Activated CD4-positive, CD25-positive, alpha-beta regulatory T cell treated with anti-CD3 and anti-CD28 coated beads, Interleukin-2, amount 50 U/mL, for 24 hours (primary cell): ENCODE measurements at places on chromosomes 13 and 19.

DNA sequence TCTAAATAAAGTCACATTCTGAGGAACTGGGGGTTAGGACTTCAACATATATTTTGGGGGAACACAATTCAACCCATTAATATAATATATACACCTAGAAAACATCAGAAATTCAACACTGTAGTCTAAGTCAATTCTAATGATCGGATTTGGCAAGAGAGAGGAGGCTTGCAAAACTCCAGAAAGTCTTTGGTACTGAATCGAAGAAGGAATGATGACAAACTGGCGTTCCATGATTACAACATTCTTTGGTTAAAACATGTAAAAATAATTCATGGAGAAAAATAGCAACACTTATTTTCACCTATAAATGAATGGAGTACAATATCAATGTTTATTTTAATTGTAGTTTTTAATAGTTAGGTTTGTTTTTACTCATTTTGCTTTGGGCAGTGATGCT is 62.4 kb downstream of the MBNL2 start:
- ATAC-seq = no peak

DNA sequence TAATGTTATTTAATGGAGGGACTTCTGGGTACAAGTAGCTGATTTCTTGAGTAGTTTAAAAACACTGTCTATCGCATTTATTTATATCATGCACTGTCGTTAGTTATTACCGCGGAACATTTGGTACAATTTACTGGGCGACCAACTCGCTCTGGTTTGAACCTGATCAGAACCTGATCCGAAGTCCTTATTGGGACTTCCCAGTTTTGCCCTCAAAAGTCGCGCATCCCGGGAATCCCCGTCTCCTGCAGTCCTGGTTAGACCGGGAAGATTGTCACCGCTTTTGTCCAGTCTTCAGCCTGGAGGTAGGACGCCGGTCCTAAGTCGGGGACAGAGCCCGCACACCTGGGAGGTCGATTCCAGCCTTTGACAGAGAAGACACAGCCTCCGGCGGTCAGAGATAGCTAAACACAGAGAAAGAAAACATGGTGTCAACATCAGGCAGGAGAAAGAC is 694 bp downstream of the CLN5 start:
- no peak for ATAC-seq

- ATAC-seq = no peak
Observed at GRCh38 chr19:19533841-19534240, 4.2 kb upstream of the CILP2 start.

GRCh38 chr13:50404769-50405168 is 389.5 kb downstream of the KCNRG start:
- no peak for ATAC-seq

DNA sequence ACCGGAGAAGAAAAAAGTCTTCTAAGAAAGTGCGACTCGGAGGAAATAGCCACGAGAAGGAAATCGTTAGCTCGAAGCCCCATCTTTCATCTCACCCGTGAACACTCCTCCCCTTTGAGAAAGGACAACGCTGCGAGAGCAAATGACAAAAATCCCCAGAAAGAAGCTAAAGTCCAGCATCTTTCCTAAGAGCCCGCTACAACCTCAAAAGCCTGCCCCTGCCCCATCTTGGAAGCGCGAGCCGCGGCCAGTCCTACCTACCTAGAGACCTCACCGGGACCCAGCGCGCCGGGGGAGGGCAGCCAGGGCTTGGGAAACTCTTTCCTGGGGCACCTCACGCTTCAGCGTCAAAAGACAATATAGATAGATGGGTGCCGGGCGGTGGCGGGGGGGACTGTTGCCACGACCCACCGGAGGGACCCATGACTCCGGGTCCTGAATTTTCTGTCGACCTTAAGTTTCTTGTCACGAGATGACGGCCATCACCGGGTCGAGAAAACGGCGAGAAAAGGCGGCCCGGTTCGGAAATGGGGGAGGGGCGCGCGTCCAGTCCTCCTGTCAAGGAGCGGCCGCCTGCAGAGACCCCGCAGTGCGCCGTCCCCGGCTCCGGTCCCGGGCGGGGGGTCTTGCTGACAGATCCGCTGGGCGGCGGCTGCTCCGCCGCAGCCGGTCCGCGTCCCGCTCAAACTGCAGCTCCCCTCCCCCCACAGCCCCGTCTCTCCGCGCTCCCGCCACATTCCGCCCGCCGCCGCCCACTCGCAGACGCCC is 65.9 kb downstream of the KCNRG start:
- ATAC-seq = no peak

DNA sequence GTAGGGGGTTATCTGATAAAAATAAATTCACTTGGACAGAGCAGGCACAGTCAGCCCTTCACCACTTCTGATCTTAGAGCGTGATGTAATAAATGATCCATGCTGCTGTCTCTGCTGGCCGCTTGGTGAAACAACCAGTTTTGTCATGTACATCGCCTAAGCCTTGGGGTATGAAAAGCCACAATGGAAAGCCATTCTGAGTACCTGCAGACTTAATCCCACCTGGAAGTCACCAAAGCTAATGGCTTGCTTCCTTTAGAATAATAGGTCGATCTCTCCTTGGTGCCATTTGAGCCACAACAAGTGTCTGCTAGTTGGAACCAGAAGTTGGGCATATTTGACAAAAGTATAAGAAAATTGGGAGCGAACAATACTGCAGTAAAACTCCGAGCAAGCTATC is 1649.7 kb upstream of the SPRY2 start:
- ATAC-seq = no peak

DNA sequence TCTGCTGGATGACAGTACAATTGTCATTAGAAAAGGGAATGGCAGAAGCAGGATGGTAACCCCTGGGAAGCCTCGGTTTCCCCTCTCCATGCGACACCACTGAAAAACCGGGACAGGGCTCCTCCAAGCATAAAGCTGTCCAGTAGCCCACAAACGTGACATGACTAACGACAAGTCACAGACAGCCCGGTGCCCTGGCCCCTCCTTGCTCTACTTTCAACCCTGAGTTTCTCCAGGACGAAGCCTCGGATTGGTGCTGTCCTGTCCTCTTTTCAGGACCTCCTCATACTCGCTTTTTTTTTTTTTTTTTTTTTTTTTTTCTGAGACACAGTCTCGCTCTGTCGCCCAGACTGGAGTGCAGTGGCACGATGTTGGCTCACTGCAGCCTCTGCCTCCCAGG is 16.3 kb downstream of the DPP9 start:
- no peak for ATAC-seq

DNA sequence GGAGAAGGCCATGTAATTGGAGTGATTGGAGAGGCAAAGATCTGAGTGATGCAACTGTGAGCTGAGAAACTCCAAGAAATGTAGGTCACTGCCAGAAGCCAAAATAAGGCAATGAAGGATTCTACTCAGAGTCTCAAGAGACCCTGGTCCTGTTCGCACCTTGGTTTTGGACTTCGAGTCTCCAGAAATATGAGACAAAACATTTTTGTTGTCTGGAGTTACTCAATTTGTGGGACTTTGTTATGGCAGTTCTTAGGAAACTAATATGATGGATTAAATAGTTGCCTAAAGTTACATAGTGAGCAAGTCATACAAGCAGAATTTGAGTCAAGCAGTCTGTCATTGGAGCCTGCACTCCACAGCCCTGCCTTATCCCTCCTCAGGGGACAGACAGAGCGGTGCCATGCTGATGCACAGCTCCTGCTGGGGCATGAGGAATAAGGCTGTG is 104.2 kb downstream of the ITGBL1 start:
- no peak for ATAC-seq

DNA sequence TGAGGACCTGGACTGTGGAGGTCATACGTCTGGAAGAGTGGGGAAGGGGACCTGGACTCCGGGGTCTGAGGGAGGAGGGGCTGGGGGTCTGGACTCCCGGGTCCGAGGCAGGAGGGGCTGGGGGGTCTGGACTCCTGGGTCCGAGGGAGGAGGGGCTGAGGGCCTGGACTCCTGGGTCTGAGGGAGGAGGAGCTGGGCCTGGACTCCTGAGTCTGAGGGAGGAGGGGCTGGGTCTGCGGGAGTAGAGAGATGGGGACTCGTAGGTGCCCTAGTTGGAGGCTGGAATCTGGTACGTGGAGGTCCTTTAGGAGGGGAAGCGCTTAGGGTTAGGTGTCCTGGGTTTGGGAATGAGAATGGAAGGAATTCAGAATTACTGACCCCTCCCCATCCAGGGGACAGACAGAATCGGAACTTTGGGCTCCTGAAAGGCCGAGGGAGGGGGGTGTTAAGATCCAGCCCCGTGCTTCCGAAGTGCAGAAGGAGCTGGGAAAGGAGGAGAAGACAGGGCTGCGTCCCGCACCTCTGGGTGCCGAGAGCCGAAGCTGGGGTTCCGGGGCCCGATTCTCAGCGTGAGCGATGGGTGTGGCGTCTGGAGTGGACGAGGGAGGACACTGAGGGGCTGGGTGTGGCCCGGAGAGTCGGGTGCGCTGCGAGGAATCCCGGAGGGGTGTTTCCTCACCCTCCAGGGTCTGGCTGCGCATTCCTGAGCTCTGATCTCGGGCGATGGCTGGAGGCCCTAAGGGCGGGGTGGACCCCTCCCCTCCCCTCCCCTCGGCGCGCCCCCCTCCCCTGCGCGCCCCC is 608 bp downstream of the MYADM start:
- no peak for ATAC-seq

DNA sequence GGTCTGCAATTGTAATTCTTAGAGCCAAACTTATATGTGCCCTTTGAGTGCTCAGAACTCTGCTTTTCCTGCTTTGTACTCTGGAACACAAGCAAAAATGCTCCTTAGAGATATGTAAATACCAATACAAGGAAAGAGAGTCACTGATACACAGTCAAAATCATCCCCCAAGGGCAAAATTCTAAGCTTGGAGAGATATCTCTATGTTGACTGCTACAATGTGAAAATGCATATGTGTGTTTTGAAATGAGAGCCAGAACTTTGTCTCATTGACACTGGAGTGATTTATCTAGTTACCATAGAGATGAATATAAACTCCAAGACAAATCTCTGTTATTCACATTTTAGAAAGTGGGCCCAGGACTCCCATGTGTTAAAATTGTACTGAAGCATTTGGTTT is 494.8 kb upstream of the SLITRK1 start:
- no peak for ATAC-seq

DNA sequence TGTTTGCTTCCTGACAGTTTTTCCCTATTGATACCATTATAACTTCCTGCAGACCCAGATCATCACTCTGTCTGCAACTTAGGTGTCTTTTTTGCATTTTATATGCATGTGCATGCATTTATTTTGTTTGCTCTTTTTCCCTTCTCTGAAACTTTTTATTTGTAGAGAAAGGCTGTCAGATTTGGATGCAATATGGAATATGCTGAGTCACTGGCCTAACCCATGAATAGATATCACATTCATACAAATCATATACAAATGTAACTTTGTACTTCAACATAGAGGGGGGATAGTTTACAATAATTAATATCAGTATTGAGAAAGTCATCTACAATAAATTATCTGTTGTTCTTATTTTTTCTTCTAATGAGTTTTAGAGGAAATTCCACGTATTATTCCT is 1465.0 kb downstream of the EFNB2 start:
- ATAC-seq = no peak

DNA sequence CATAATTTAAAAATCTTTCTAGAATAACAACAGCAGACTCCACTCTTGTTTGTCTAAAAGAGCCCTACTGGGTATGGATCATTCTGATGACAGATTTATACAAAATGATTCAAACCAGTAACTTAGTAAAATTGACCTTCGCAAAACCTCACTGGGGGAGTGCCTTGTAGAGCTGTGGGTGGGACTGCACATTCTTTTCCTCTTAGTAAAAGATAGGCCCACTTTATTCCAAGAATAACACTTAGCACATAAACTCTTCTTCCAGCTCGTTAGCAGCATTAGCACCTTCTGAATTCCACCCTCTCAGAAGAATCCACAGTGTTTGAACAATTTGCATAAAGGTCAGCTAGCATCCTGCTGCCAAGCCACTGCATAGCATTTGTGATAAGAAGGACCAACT is 106.8 kb downstream of the STOML3 start:
- ATAC-seq = no peak

DNA sequence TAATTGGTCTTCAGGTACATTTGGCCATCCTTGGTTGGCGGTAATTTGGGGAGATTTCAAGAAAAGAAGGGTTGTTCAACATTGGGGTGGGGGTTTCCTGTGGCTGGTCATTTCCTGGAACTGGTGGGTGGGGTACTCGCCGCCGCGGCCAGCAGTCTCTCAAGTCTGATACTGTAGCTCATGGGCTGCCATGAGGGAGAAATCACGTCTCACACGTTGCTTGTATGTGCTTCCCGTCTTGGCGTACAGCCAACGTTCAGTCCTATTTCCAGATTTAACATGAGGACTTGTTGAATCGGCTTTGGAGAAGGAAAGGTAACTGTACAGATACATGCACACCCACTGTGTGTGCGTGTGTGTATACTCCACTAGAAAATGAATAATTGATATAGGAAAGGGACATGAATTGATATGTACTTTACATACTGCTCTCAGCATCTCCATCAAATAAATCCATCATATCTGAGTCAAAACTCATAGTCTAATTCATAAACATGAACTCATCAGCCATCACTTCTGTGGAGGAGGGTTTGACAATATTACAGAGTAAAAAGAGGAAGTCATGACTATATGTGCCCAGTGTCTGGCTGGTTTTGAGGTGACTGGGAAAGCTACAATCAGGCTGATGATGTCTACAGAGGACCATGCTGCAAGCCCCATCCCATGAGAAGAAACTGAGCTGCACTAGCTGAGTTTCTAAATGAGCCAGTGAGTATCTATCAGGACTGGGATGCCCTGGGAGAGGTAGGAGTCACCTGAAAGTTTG is 418.1 kb downstream of the TSHZ3 start:
- ATAC-seq = no peak

DNA sequence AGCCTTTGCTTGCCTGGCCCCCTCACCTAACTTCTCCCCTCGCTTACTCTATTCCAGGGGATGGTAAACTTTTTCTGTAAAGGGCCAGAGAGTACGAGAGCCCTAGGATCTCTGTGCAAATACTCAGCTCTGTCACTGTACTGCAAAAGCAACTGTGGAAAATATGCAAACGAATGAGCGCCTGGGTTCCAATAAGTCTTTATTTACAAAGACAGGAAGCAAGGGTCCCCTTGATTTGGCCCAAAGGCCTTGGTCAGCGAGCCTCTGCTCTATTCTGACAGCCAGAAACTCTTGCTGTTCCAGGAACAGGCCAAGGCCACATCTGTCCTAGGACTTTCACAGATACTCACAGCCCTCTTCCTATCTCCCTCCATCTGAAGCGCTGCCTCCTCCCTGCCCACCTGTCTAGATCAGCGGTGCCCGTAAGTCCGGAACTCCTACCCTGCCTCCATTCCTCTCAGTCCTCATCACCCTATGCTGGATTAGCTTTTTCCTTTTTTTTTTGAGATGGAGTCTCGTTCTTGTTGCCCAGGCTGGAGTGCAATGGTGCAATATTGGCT is 37.3 kb downstream of the OPA3 start:
- no peak for ATAC-seq

DNA sequence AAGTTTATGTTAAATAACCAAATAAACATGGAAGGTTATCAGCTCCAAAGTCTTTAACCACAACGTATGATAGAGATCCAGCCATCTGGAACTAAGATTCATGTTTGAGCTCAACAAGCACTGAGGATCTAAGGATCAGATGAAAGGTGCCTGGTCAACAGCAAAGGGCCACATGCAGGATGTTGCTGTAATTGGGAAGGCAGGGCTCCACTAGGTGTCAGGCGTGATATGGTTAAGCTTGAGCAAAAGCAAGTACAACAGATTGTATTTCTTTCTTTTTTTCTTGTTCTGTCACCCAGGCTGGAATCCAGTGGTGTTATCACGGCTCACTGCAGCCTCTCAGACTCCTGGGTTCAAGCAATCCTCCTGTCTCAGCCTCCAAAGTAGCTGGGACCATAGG is 12.0 kb downstream of the EBPL start:
- no peak for ATAC-seq

GRCh38 chr19:50759886-50760285 is 10.4 kb upstream of the GPR32 start:
- no peak for ATAC-seq

- ATAC-seq = no peak
Observed at GRCh38 chr19:33946535-33947264, 150.0 kb downstream of the KCTD15 start.
